T-cell (primary cell): ENCODE measurements at places on chromosomes 2 and 18. TPM values are rescaled to one million over a fixed set of nuclear protein-coding genes. Genes with fewer than 3 reads are reported as not detected.

DNA sequence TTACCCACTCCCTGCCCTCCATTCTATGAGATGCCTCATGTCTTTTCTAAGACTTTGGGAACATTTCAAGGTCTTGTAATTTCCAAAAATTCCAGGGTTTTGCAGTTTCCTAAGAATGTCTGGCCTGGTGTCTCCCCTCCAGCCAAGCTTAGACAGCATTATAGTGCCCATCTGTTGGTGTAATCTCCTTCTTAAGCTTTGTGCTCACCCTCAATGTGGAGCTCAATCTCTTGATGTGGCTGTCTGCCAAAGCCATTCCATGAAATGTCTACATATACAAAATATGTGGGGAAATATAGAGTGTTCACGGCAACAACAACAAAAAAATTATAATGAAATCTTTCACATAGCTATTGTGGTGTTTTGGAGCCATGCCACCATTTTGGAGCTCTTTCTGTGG lies 558.4 kb downstream of the PIK3C3 start:
- H3K4me1 ChIP-seq = no peaks in the 10 kb centered on the region
- no peak overlapping the region for H3K27ac ChIP-seq
- DNase-seq = no peak
- H3K27me3 ChIP-seq = no peaks in the 10 kb centered on the region
- H3K36me3 ChIP-seq = no peaks in the 10 kb centered on the region

DNA sequence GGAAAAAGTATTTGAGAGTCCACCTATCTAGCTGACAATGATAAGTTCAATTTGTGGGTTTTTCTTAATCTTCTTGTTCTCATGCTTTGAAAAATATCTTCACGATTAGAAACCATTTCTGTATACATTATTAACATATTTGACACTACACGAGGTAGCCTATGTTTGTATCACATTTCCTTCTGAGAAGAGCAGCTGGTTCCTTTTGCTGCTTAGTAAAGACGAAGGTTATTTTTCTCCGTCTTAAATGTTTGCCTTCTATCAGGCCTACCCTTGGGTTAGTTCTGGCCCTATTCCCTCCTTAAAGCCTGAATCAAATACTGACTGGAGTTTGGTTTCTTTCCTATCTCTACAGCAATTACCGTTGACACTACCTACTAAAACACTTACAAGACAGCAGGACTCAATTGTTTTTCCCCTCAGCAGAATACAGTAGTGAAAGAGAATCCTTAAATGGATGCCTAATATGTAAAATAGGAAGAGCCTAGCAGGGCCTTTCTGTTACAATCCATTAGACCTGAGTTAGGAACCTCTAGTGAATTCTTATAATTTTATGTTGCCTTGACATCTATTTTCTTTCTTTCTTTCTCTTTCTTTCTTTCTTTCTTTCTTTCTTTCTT lies 790.4 kb downstream of the EPHA4 start:
- DNase-seq = no peak
- H3K27ac ChIP-seq = no peak overlapping the region
- no peaks in the 10 kb centered on the region for H3K4me1 ChIP-seq
- H3K27me3 ChIP-seq = no peaks in the 10 kb centered on the region
- no peaks in the 10 kb centered on the region for H3K36me3 ChIP-seq
- H3K4me3 ChIP-seq = no peak overlapping the region

- H3K27ac ChIP-seq = no peak overlapping the region
- no peak for DNase-seq
- no peak overlapping the region for H3K4me3 ChIP-seq
- no peaks in the 10 kb centered on the region for H3K27me3 ChIP-seq
These were observed 209.9 kb downstream of the SEPTIN10 start for GRCh38 chr2:109403841-109404201.

DNA sequence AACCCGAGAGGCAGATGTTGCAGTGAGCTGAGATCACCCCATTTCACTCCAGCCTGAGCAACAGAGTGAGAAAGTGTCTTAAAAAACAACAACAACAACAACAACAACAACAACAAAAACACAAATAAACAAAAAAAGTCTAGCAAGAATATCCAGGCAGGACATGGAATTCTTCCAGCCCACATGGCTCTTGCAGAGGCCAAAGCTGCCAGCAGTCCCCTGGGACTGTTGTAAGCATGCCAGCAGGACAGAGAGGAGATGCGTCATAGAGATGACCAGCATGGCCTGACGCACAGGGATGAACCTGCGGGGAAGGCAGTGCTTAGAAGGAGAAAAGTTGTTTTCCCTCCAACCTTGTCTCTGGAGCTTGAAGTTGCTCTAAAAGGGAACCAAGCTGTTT lies 182.3 kb upstream of the PGAP1 start:
- H3K27me3 ChIP-seq = no peaks in the 10 kb centered on the region
- H3K36me3 ChIP-seq = peaks cover 59% of the 10 kb centered on the region
- H3K4me1 ChIP-seq = no peaks in the 10 kb centered on the region
- no peak for DNase-seq
- H3K4me3 ChIP-seq = no peak overlapping the region

GRCh38 chr18:73774811-73775509 lies 372.7 kb downstream of the FBXO15 start:
- no peaks in the 10 kb centered on the region for H3K36me3 ChIP-seq
- no peaks in the 10 kb centered on the region for H3K4me1 ChIP-seq
- H3K4me3 ChIP-seq = no peak overlapping the region
- no peak for DNase-seq
- H3K27ac ChIP-seq = no peak overlapping the region

DNA sequence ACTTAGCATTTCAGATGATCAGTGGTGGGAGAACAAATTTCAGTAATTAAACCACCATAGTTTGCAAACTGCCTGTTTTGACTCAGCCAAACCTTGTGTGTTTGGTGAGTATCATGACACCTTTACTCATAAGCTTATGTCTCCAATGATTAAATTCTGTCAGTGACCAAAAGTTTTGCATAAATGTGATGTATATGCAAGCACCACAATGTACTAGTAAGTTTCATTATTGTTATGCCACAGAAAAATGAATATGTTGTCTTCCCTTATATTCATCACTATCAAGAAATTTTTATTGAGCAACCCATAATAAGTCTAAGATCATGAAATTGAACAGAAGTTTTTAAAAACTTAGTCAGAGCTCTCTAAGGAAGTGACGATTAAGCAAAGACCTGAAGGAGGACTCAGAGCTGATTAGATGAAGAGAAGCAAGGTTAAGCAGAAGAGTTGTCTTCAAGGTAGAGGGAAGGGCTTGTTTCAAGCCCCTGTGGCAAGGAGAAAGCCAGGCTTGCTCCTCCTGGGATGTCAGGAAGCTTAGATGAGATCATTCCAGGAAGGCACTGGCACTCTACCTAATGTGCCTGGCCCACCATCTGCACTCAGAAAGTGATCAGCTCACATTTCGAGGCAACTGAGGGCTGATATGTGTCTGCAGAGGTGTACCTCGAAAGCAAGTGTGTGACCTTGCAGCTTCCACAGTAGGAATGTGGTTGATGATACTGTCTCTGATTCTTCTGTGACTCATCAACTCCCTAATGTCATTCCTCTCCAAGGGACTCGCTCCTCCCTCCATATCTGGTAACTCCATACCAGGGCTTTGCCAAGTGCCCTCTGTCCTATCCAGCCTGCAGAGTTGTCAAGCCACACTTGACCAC lies 54.7 kb downstream of the KCTD18 start:
- no peak overlapping the region for H3K27ac ChIP-seq
- no peak for DNase-seq
- H3K4me3 ChIP-seq = no peak overlapping the region
- H3K27me3 ChIP-seq = no peaks in the 10 kb centered on the region
- H3K4me1 ChIP-seq = no peaks in the 10 kb centered on the region

- no peaks in the 10 kb centered on the region for H3K36me3 ChIP-seq
- H3K4me3 ChIP-seq = no peak overlapping the region
- no peaks in the 10 kb centered on the region for H3K4me1 ChIP-seq
These were observed 4.5 kb downstream of the SCYGR3 start for GRCh38 chr2:227610123-227610522.

- peaks cover 56% of the 10 kb centered on the region for H3K4me1 ChIP-seq
- H3K27ac ChIP-seq = peak overlapping the region; percentile 89
- DNase-seq = no peak
- H3K27me3 ChIP-seq = no peaks in the 10 kb centered on the region
These were observed 54.8 kb downstream of the CDC42EP3 start for GRCh38 chr2:37616677-37617005.

DNA sequence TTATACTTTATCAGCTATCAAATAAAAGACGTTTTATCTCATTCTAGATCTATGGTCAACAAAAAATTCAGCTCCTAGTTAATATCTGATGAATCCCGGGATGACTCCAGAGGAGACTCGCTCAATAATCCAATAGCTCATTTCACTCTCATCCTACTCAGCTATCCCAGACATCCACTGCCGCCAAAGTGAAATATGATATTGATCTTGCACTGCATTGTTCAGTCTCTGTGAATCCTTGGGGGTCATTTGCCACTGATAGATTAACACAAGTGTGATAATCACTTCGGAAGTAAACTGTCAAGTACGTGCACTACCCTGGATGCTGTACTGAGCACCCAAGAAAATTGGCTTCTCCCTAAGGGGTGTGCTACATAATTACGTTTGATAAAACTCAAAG lies 249.1 kb downstream of the SUCLG1 start:
- H3K4me1 ChIP-seq = no peaks in the 10 kb centered on the region
- H3K36me3 ChIP-seq = no peaks in the 10 kb centered on the region
- H3K4me3 ChIP-seq = no peak overlapping the region
- no peak overlapping the region for H3K27ac ChIP-seq
- H3K27me3 ChIP-seq = peaks cover 3% of the 10 kb centered on the region

GRCh38 chr2:233449921-233450863 lies 95.9 kb downstream of the DGKD start:
- no peaks in the 10 kb centered on the region for H3K4me1 ChIP-seq
- DNase-seq = no peak
- no peak overlapping the region for H3K27ac ChIP-seq
- H3K4me3 ChIP-seq = no peak overlapping the region
- no peaks in the 10 kb centered on the region for H3K27me3 ChIP-seq

- H3K27me3 ChIP-seq = no peaks in the 10 kb centered on the region
- H3K36me3 ChIP-seq = no peaks in the 10 kb centered on the region
- DNase-seq = no peak
- H3K27ac ChIP-seq = no peak overlapping the region
These were observed 73.9 kb upstream of the NCKAP5 start for GRCh38 chr2:133641942-133642725.

- DNase-seq = no peak
- H3K4me3 ChIP-seq = no peak overlapping the region
These were observed 245.4 kb upstream of the MEIS1 start for GRCh38 chr2:66189553-66189952.

GRCh38 chr2:233082931-233083755 lies 23.0 kb downstream of the INPP5D start:
- peaks cover 35% of the 10 kb centered on the region for H3K36me3 ChIP-seq
- peaks cover 98% of the 10 kb centered on the region for H3K4me1 ChIP-seq
- H3K27ac ChIP-seq = peak overlapping the region; percentile 89

DNA sequence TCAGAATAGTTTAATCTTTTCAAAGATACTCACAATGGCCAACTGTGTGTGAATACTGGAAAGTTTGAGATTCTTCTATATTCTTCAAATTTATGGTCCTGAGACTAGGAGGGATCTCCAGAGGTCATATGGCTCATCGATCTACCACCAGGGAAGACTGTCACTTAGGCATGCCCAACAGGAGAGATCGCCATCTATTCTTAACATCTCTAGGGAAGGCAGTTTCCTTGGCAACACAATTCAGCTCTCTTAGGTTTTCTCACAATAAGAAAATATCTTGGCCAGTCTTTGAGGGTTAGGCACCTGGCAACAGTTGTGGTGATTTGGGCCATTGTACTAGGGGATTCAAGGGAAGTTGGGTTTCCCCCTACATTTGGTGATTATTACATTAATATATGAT lies 107.2 kb downstream of the GALNT3 start:
- H3K36me3 ChIP-seq = no peaks in the 10 kb centered on the region
- H3K4me1 ChIP-seq = no peaks in the 10 kb centered on the region
- H3K27me3 ChIP-seq = no peaks in the 10 kb centered on the region
- no peak overlapping the region for H3K4me3 ChIP-seq
- H3K27ac ChIP-seq = no peak overlapping the region

GRCh38 chr18:62331581-62332356 lies 6.7 kb downstream of the TNFRSF11A start:
- no peak for DNase-seq
- peaks cover 3% of the 10 kb centered on the region for H3K27me3 ChIP-seq
- H3K27ac ChIP-seq = no peak overlapping the region
- peaks cover 8% of the 10 kb centered on the region for H3K4me1 ChIP-seq

DNA sequence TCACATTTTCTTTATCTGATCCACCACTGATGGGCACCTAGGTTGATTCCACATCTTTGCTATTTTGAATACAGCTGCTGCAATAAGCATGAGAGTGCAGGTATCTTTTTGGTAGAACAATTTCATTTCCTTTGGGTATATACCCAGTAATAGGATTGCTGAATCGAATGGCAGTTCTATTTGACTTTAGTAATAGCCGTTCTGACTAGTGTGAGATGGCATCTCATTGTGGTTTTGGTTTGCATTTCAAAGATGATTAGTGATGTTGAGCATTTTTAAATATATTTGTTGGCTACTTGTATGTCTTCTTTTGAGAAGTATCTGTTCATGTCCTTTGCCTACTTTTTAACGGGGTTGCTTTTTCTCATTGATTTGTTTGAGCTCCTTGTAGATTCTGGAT lies 72.3 kb downstream of the CCDC138 start:
- no peak overlapping the region for H3K27ac ChIP-seq
- no peaks in the 10 kb centered on the region for H3K36me3 ChIP-seq
- H3K4me3 ChIP-seq = no peak overlapping the region
- no peaks in the 10 kb centered on the region for H3K4me1 ChIP-seq

DNA sequence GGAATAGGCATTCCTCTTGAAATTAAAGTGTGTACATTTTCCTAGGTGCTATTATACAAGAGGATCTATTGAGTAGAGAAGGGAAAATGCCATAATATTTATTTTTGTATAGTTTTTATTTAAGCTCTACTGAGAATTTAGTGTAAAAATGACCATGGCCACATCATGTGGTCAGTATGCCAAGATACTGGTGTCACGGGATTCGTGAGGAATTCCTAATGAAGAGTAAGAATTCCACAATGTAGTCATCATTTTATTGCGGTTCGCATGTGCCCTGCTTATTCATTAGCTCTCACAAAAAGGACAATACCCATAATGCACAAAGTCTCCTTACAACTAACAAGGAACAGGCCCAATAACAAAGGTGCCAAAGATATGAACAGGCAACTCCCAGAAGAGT lies 39.3 kb upstream of the PARD3B start:
- no peaks in the 10 kb centered on the region for H3K36me3 ChIP-seq
- no peaks in the 10 kb centered on the region for H3K27me3 ChIP-seq
- DNase-seq = no peak
- no peaks in the 10 kb centered on the region for H3K4me1 ChIP-seq
- H3K27ac ChIP-seq = no peak overlapping the region

GRCh38 chr2:44148999-44149398 lies 19.7 kb upstream of the PPM1B start:
- H3K27ac ChIP-seq = no peak overlapping the region
- no peak overlapping the region for H3K4me3 ChIP-seq
- no peak for DNase-seq

The KCNF1 gene
- total RNA-seq = not detected

The STARD6 gene
- total RNA-seq = not detected

The C2orf92 gene
- 24.1 TPM for total RNA-seq

The COLEC12 gene
- total RNA-seq = not detected

The LYPD6B gene
- total RNA-seq = not detected

The SERPINB11 gene
- total RNA-seq = not detected

The TRIM43B gene
- not detected for total RNA-seq

The RIT2 gene
- total RNA-seq = not detected

The GPR35 gene
- 10.4 TPM for total RNA-seq
